ENCODE measurements at places on chromosomes 1 and 21.

DNA sequence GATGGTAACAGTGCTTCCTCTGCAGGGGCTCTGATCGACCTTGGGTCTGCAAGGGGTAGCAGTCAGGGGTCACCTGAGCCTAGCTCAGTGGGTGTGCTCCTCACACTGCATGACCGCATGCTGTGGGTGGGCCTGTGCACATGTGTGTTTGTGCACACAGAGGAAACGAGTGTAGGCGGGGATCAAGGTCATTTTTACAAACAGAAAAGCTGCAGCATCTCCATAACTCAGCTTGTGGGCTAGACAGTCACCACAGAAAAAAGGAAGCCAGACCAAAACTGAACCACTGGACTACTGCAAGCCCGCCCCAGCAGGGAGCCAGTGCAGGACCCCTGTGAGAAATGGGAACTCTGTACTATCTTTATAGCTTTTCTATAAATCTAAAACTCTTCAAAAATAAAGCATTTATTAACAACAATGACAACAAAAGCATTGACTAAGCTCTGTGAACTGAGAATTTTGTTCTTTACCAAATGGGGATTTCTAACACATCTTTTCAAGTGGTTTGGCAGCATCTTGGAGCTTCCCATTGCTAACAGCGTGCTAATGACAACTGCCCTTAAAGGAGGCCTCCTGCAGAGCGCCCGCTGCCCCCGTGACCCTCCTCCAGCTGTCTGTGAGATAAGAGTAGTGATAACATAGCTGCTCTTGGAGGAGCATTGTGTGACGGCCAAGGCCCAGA lies 19.9 kb upstream of the NEK2 start:
- DNase-seq: no peak

DNA sequence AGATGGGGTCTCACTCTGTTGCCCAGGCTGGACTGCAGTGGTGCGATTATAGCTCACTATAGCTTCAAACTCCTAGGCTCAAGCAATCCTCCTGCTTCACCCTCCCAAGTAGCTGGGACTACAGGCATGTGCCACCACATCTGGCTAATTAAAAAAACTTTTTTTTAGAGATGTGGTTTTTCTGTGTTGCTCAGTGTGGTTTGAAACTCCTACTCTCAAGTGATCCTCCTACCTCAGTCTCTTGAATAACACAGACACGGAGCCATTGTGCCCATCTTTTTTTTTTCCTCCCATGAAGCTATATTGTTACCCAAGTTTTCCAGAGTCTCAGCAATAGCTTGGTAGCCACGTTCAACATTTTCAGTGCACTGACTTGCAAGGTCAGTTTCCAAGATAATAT lies 2.7 kb downstream of the GIPC2 start:
- no peak for DNase-seq

GRCh38 chr1:234217316-234217840 lies 155.9 kb upstream of the COA6 start:
- DNase-seq: no peak

DNA sequence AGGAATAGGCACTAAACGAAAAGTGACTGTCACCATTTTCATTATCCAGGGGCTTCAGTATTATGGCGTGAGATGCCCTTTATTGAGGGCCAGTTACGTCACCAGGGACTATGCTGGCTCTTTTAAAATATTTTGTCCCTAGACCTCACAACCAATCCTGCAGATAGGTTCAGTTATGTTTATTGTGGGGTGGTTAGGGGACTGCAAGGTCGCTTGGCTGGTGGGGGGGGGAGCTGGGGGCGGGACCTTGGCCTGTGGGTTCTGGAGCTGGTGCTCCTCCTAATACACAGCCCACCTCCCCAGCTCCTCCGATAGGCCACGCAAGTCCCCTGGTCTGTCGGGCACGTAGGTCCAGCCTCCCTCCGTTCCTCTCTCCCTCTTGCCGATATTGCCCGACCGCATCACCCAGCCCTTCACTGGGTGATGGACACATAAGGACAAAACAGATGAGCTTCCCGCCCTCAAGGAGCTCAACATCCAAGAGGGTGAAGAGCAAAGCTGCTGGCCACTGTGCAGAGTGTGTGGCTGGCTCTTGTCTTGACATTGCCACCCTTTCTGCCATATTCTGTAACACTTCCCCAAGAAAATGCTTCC lies 271.8 kb downstream of the MATN1 start:
- no peak for DNase-seq

DNA sequence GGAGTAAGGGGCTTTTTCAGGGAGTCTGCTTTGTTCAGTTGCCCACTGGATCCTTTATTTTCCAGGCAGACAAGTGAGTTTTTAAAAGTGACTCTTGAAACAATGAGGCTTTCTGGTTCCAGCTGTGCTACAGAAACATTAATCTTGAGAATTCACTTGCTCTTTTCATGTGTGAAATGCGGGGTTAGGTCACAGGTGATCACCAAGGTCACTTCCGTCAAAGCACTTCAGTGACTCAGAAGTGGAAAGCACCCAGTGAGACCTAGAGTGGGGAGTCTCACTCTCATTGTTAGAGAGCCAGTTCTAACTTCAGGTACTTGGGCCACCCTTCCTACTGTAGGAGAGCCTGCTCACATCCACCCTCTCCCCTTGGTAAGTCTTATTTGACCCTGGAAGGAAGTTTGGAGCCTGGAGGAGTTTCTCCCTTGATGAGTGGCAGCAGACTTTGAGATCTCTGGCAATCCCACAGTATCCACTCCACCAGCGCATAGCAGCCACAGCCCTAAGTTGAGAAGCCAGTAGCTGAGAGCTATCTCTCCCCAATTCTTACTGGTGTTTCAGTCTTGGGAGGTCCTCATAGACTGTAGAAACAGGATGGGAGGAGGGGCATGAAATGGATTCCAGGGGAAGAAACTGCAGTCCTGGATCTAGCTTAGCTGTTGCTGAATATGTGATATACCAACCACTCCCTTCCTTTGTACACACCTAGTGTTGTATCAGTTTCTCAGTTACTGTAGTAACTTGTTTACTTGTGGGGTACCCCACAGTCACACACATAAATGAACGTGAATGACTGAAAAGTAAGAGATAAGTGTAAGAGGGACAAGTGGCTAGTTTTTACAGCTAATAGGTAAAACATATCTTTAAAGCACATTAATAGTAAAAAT lies 3.1 kb downstream of the TACSTD2 start:
- no peak for DNase-seq

GRCh38 chr1:180778782-180779398 lies 133.8 kb upstream of the KIAA1614 start:
- peak; percentile 70 for DNase-seq

DNA sequence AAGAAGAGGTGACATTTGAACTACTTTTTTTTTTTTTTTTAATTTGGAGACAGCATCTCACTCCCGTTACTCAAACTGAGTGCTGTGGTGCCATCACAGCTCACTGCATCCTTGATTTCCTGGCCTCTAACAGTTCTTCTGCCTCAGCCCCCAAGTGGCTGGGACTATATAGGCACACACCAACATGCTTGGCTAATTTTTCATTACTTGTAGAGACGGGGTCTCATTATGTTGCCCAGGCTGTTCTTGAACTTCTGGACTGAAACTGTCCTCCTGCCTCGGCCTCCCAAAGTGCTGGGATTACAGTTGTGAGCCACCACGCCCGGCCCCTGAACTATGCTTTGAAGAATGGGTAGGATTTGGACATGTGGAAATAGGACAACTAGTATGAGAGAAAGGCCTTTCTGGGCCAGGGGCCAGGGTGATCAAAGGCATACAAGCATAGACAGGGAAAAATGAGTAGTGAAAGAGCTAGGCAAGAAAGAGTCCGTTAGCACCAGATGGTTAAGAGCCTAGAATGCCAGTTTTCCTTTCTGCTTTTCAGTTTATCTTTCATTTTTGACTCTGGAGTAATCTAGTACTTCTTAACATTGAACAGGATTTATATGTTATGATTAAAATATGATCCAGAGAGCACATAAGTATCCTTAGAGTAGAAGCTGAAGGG lies 6.3 kb downstream of the RABGAP1L start:
- no peak for DNase-seq

GRCh38 chr1:154608397-154609270 lies 648 bp upstream of the ADAR start:
- peak; percentile 90 for DNase-seq

Measured in NCI-H69 (cell line).